ENCODE measurements at places on chromosomes 4 and X.
A peak's percentile ranks its signal among the peaks of the same experiment; 100 is the strongest.

DNA sequence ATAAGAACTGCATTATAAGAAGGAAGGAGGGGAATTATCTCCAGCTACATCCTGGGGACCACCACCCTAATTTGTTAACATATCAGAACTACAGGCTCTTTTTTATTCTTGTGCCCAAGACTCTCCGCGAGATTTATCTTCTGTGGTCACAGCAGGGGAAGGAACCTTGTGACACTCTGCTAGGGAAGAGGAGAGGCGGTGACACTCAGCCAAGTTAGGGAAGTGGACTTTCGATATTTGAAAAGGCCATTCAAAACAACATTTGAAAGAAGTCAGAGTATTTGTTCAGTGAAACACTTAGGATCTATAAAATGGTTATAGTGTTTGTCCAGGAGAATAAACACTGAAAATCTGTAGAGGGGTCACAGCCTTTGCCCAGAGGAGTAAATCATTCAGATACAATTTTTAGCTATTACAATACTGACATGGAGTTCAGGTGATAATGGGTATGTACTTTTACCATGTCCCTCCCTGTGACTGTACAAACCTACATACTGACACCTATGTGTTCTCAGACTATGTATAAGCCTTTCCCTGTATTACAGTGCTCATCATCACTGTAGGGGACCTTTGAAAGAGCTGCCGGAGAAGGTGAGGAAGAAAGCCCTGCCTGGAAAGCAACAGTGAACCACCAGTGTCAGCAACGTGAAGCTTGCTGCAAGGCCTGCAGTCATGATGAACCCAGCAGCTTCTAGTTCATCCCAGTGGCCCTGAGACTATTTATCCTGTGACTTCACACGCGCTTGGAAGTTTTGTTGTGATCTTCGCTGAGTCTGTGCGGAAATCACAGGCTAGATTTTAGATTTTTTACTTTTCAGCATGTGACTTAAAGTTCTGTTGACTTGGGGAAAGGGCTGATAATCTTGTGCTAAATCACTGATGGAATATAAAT is 8.5 kb upstream of the PTTG2 start:
- DNase-seq = no peak

DNA sequence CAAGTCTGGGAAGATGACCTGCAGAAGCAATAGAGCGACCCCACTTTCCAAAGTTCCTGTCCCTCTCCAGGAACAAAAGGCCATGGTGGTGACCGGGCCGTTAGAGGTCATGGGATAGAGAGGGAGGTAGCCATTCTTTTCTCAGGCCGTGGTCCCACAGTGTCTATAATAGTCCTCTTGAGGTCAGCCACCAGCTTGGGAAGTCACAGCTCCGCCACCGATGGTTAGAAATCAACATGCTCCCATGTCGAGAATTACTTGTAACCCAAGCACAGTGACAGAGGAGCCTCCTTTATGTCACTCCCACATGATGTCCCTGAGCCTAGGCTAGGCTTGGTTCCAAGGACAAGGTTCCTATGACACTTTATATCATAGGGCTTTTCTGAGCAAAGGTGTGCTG is 48.3 kb upstream of the CBR4 start:
- DNase-seq = no peak

DNA sequence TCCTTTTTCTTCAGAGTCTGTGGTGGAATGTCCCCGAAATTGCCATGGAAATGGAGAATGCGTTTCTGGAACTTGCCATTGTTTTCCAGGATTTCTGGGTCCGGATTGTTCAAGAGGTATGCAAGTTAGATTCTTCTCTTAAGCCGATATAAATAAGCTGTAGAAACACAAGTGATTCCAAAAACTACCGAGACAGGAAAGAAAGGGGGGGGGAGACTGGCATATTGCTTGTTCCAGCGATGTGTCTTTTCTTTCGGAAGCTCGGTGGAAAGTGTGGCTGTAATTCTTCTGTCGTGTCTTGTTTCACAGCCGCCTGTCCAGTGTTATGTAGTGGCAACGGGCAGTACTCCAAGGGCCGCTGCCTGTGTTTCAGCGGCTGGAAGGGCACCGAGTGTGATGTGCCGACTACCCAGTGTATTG is 236.9 kb downstream of the DCTD start:
- no peak for DNase-seq

GRCh38 chr4:77127215-77127614 is 29.8 kb upstream of the CCNG2 start:
- DNase-seq = peak; percentile 49

DNA sequence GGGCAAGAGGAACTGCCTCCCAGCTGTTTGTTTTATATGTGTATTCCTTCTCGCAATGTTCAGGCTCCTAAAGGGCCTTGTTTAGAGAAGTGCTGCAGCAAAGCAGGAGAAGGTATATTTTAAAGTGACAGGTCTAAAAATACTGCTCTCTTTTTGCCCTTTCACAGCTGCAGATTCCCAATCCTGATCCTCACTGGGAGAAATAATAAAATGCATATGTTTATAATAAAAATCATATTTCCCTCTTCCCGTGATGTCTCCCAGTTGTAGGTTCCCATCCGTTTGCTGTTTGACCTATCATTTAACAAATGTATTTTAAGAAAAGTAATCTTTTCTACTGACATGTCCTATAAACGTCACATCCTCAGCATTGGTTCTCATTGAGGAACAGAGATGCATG is 62.7 kb upstream of the GPC4 start:
- no peak for DNase-seq

- DNase-seq = no peak
These were observed 586.5 kb upstream of the FTHL17 start for GRCh38 chrX:31658360-31658759.

DNA sequence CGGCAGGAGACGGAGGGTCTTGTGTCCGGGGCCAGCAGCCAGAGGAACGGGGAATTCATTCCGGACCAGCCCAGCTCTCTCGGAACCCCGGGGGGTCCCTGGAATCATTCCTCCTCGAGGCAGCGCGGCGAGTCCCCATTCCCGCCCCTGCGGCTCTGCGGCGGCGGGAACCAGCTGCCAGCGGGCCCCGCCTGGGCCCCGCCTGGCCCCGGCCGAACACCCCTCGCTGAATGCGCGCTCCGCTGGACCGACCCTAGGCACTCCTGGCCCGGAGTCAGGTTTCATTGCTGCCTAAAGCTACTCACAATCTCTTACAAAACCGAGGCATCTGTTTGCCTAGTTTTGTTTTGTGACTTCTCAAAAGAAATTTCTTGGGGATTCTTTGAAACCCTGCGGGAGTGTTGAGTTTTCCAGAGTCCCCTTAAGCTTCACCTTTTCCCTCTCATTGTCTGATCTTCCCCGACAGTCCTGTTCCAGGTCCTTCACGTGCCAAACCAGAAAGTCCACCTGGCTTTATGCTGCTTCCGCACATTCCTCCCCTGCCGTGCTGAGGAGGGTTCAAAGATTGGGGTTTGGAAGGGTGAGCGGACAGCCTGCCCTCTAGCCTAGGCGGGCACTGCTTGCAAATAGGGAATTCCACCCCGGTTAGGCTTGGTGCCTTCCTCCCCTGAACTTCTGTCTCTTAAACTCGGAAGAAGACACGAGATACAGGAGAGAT is 789 bp downstream of the ARHGAP10 start:
- peak; percentile 32 for DNase-seq
